ENCODE measurements at places on chromosomes 16 and 17.

- DNase-seq, result no peak
Observed at GRCh38 chr17:10233161-10233560, 34.8 kb upstream of the GAS7 start.

- DNase-seq, result no peak
Observed at GRCh38 chr17:9553181-9553580, 22.4 kb downstream of the STX8 start.

- DNase-seq, result no peak
Observed at GRCh38 chr16:21190599-21190998, 20.8 kb downstream of the ZP2 start.

GRCh38 chr17:17304521-17304985 lies 1.4 kb downstream of the NT5M start:
- DNase-seq, result no peak

GRCh38 chr17:970364-970763 lies 9.2 kb downstream of the NXN start:
- no peak for DNase-seq

DNA sequence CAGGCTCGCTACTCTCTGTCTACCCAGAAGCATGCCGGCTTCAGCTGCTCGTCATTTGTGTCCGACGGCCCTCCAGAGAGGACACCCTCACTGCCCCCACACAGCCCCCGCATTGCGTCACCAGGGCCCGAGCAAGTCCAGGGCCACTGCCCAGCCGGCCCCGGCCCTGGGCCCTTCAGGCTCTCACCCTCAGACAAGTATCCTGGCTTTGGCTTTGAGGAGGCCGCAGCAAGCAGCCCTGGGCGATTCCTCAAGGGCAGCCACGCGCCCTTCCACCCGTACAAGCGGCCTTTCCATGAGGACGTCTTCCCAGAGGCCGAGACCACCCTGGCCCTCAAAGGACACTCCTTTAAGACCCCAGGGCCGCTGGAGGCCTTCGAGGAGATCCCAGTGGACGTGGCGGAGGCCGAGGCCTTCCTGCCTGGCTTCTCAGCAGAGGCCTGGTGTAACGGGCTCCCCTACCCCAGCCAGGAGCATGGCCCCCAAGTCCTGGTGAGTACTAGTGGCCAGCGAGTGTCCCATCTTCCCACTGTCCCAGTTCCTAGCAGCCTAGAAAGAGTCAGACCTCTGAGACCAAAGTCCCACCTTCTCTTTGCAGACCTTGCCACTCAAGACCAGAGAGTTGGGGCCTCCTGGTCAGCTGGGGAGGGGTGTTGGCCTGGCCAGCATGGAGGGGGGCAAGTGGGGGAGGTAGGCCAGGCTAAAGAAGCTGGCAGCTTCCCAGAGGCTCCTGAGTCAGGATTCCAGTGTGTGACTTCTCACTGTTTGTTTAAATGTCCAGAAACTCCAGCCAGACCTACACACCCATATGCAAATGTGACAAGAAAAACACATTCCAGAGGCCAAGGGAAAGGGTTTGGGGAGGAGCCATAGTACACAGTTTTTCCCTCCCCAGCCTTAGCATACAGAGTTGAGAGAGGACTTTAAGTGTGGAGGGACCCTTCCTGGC lies 18.6 kb downstream of the FOXN1 start:
- no peak for DNase-seq

GRCh38 chr17:31495022-31495885 lies 103.8 kb downstream of the RAB11FIP4 start:
- no peak for DNase-seq

DNA sequence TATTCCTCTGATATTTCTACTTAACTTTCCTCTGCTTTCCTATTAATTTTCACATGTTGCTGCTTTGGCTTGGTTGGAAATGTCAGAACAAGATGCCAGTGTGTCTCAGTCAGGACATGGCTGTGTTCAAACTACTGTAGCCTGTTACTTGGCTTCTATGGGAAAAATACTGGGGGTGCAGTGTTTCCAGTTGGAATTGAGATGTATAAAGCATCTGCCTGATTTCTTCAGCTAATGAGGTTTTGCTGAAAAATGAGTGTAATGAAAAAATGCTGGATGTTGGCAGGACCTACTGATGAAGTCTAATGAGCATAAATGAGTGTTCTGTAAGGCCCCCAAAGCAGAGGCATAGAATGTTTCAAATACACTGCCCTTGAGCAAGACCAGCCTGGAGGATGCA lies 166.6 kb downstream of the PHKB start:
- DNase-seq, result no peak

DNA sequence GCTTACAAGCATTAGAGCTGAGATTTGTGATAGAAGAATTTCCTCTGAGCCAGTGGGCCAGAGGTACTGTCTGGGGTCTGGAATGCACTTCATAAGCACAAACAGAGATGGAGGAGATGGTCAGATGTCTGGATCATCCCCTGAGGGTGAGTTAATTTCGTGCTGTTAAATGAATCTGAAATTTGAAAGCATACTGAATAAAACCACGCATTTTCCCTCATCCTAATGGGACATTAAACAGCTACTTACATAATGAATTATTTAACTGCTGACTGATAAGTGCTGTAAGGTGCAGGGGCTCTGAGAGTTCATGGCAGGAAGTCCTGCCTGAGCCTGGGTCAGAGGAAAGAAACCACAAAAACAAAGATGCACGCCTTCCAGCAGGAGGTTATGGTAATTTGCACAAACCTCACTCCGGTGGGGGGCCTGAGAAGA lies 136.3 kb upstream of the XYLT1 start:
- DNase-seq, result no peak

- DNase-seq, result no peak
Observed at GRCh38 chr17:17682293-17682736, 1.1 kb downstream of the RAI1 start.

DNA sequence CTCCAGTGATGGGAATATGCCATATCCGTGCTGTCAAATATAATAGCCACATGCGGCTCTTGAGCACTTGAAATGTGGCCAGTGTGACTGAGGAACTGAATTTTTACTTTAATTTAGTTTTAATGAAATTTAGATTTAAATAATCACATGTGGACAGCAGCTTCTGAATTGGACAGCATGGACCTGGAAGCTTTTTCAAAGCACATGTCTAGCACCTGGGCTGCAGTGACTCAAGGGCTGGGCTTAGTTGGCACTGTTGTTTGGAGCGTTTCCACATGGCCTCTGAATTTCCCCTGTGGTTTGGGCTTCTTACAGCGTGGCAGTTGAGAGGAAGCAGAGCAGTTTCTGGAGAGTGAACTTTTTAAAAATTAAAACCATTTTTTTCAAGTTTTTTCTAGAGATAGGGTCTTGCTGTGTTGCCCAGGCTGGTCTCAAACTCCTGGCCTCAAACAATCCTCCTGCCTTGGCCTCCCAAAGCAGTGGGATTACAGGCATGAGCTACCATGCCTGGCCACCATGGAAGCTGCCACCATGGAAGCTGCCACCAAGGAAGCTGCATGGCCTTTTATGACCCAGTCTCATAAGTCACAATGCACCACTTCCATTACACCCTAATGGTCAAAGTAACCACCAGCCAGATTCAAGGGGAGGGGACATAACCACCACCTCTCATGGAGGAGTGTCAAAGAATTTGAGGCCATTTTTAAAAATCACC lies 6.7 kb upstream of the TOB1 start:
- no peak for DNase-seq

Measured in COLO829 (cell line).